Left colon (tissue), 2 donors: ENCODE measurements at places on chromosomes 1 and 21.
A peak's percentile ranks its signal among the peaks of the same experiment; 100 is the strongest.

DNA sequence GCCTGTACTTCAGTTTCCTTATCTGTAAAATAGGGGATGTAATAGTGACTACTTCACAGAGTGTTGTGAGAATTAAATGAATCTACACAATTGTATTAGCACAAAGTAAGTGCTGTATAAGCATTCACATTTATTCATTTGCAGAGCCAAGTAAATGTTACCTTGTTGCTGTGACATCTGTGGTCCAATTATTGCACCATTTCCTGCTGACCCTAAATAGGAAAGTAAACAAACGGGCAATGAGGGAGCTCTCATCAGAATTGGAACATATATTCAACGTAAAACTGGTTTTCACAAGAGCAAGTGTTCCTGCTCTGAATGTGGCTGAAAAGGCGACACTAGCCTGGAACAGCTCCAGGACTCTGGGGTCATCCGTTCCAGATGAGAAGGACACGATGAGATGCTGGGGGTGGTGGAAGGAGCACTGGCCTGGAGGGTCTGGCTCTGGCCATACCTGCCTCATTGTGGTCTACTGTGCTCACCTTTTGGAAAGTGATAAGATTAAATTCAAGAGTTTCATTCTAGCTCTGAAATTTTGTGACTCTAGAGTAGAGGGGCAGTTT is 34.5 kb downstream of the PROX1 start:
- no peak for DNase-seq

DNA sequence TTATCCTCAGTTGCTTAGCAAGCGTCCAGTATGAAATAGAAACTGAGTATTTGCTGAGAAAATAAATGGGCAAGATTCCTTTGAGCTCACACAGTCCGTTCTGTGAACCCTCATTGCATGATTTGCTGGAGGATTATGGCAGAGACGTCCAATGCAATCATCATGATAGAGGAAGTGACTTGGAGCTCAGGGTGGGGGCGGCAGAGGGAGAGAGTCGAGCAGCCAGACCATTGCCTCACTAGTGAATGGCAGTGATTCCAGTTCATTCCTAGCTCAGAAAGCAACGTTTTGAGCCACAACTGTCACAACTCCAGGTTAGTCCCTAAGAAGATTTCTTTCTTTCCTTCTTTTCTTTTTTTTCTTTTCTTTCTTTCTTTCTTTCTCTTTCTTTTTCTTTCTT is 27.5 kb upstream of the COL9A2 start:
- DNase-seq = peak; percentile 35

GRCh38 chr1:68442822-68443556 is 6.8 kb downstream of the RPE65 start:
- no peak for DNase-seq

- no peak for DNase-seq
These were observed 86.0 kb downstream of the CASZ1 start for GRCh38 chr1:10710489-10710888.

DNA sequence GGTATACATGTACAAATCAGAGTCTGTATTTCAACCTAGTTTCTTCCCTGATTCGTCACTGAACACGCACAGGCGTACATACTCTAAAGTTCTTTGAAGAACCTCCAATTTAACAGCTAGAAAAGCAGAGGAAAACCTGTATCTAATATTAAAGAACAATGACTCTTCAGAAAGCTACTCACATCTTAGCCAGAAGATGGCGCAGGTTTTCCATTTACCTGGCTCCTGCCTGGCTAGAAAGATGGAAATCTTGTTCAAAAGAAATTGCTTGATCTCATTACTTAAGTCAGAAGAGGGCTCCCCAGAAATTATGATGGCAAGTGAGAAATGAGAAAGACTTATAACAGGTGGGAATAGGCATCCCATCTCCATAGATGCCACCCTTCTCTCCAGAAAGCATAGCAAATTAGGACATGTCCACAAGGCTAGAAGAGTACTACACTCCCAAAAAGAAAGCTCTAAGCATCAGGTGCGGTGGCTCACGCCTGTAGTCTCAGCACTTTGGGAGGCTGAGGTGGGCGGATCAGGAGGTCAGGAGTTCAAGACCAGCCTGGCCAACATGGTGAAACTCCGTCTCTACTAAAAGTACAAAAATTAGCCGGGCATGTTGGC is 19.0 kb upstream of the L1TD1 start:
- no peak for DNase-seq
